Stimulated activated CD4-positive, alpha-beta T cell treated with anti-CD3 and anti-CD28 coated beads, Interleukin-2, amount 100 ng/mL, for 48 hours (primary cell): ENCODE measurements at places on chromosomes 2 and 18.

DNA sequence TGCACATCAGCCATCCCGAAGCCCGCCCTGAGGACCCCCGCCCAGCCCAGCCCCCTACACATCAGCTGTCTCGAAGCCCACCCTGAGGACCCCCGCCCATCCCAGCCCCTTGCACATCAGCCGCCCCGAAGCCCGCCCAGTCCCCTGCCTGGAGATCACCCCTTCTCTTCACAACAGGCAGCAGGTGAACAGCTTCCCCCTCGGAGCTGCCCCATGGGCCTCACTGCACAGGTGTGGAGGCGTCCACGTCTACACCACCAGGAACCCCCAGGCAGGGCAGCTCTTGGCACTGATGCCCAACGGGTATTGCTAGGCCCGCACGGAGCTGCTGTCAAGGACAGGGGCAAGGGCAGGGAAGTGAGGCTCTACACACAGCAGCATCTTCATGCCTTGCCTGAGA lies 137.6 kb downstream of the HDAC4 start:
- no peak for DNase-seq

DNA sequence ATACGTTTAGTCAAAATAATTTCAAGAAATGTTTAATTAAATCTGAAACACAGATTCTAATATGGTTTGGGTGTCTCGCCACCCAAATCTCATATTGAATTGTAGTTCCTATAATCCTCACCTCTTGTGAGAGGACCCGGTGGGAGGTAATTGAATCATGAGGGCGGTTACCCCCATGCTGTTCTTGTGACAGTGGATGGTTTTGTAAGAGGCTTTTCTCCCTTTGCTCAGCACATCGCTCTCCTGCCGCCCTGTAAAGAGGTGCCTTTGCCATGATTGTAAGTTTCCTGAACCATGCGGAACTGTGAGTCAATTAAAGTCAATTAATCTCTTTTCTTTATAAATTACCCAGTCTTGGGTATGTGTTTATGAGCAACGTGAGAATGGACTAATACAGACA lies 1045.1 kb upstream of the POU3F3 start:
- DNase-seq = no peak

- DNase-seq = peak; percentile 35
Observed at GRCh38 chr18:12308386-12309100, 502 bp downstream of the TUBB6 start.

DNA sequence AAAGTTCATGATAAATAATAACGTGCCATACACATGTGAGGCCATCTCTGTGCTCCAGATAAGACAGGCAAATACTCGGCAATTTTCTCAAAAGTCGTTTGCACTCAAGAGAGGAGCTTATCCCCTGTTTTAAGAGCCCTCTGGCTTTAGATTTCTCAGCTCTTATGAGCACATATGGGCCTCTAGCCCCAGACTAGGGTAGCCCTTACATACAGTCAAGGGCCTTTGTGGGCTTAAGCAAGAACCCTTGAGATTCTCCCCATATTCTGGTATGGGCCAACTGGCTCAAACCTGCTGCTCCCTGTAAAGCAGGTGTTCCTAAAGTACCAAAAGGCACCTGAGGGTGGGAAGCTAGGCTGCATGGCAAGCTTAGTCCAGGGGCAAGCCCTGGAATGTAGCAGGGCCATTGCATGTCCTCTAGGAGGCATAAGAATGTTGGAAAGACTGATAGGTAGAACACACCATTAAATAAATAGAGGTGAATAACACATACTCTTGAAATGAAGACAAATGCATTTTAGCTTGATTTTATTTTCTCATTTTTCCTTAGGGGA lies 66.1 kb downstream of the FASTKD2 start:
- DNase-seq = no peak

DNA sequence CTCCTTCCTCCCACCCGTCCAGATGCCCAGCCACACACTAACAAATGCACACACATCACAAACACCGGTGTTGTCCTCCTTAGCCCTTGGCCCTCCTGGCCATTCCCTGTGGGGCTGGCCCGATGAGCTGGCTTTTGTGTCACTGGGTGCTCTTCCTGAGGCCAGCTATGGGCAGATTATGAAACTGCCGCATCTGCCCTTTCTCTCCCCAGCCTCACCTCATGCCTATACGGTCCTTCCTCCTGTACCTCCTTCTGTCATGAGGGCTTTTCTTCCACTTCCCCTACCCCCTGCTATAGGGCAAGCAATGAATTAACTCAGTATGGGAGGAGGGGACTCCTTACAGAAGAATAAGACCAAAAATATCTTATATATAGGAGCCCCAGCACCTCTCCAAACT lies 10.3 kb upstream of the INO80C start:
- no peak for DNase-seq

- no peak for DNase-seq
Observed at GRCh38 chr2:69437751-69438154, 518 bp upstream of the NFU1 start.
